NCI-H1048 (cell line): ENCODE measurements at places on chromosomes 4 and X.

- DNase-seq, result no peak
These were observed 7.7 kb downstream of the FGG start for GRCh38 chr4:154604696-154605200.

DNA sequence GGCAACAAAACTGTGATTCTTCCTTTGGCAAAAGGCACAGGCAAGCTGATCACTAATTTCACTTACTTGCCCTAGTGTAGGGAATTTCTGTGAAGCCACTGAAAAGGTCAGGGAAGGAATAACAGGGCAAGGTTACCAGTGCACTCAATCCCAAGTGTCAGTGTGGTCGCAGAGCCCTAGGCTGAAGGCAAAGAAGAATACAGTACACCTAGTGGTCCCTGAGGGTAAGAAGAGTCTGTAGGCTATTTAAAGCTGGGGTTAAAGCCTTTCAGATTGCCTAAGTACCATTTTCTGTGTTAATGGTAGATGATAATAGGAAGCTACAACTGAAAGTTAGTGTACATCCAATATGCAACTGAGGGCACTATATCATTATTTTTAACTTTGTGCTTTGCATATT is 173.6 kb upstream of the NRK start:
- DNase-seq, result no peak

DNA sequence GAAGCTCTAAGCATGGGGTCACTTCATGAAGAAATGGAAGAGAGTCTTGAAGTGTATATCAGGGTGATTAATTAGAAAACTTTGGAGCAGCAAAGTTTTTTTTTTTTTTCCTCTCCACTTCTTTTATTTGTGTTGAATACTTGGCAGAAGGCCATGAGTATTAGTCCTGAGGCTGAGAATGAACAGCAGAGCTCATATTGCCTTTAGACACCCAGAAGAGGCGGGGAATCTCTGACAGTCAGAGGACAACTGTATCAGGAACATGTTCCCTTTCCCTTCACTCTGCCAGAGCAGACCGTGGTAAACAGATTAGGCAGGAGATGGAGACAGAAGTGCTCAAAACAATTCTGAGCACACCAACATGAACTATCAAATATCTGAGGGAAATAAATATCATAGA is 300.9 kb downstream of the FAM47A start:
- no peak for DNase-seq

GRCh38 chrX:153865685-153866084 is 20.3 kb downstream of the L1CAM start:
- DNase-seq, result no peak

DNA sequence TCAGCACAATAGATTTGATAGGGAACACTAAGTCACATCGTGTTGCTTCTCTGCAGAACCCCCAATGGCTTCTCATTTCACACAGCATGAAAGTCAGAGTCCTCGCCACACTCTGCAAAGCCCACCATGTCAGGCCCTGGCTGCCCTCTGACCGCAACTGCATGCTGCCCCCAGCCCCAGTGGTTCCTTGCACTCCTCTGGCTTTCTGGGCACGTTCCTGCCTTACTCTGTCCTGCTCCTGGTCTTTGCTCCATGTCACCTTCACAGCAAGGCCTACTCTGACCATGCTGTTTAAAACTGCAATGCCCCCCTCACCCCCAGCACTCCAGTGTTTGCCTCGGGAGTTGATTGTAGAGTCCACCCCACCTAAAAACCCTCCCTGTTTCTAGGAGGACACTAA is 78.1 kb downstream of the EVC start:
- no peak for DNase-seq
